Smooth muscle cell of trachea (primary cell): ENCODE measurements at places on chromosomes 4 and X. TPM values are rescaled to one million over a fixed set of nuclear protein-coding genes. Genes with fewer than 3 reads are reported as not detected.

The EIF4E gene
- 118 and 235 TPM in 2 replicates for total RNA-seq

The NDNF gene
- total RNA-seq: 0.50 and 1.6 TPM in 2 replicates

The LRP2BP gene
- 0.44 and 0.50 TPM in 2 replicates for total RNA-seq

The ITIH6 gene
- total RNA-seq: not detected in 2 replicates

The SLIT2 gene
- 10.5 and 14.1 TPM in 2 replicates for total RNA-seq

The PCDH10 gene
- 0.83 and 1.6 TPM in 2 replicates for total RNA-seq

The ZFP42 gene
- total RNA-seq: 0.15 and 0.33 TPM in 2 replicates

The WDFY3 gene
- 72.7 and 99.1 TPM in 2 replicates for total RNA-seq

The PHKA1 gene
- 6.5 and 6.8 TPM in 2 replicates for total RNA-seq

The MAP7D2 gene
- total RNA-seq: under 0.01 TPM in 2 replicates

The SEC31A gene
- 366 and 513 TPM in 2 replicates for total RNA-seq

The PAGE2 gene
- total RNA-seq: not detected in 2 replicates

The AR gene
- total RNA-seq: 11.2 and 16.0 TPM in 2 replicates

The KANTR gene
- 8.3 and 12.7 TPM in 2 replicates for total RNA-seq

The FREM3 gene
- total RNA-seq: not detected in 2 replicates

The NHS gene
- total RNA-seq: 3.9 and 4.6 TPM in 2 replicates

The FGF13 gene
- 19.9 and 30.6 TPM in 2 replicates for total RNA-seq

The CT55 gene
- not detected in 2 replicates for total RNA-seq

The NXF2B gene
- not detected in 2 replicates for total RNA-seq

The SSX3 gene
- not detected in 2 replicates for total RNA-seq

The FGA gene
- total RNA-seq: not detected in 2 replicates

The MAGEA2B gene
- total RNA-seq: not detected in 2 replicates

The PHOX2B gene
- total RNA-seq: not detected in 2 replicates

The DNAAF6 gene
- total RNA-seq: not detected in 2 replicates

The STARD8 gene
- total RNA-seq: 6.3 and 7.3 TPM in 2 replicates

The TMEM156 gene
- total RNA-seq: 0.15 TPM in 1 of 2 replicates, not detected in the other

The FRYL gene
- 39.9 and 61.7 TPM in 2 replicates for total RNA-seq

The FABP2 gene
- not detected in 2 replicates for total RNA-seq

The LDB2 gene
- 105 and 177 TPM in 2 replicates for total RNA-seq

The BCAP31 gene
- total RNA-seq: 115 and 129 TPM in 2 replicates

The GAGE12F gene
- not detected in 2 replicates for total RNA-seq

The COL4A5 gene
- total RNA-seq: 35.1 and 42.5 TPM in 2 replicates

The RPS6KA3 gene
- total RNA-seq: 43.0 and 89.3 TPM in 2 replicates

The SPP1 gene
- 0.29 and 0.83 TPM in 2 replicates for total RNA-seq

The NLGN3 gene
- total RNA-seq: 1.3 and 2.3 TPM in 2 replicates

The SUPT20HL2 gene
- total RNA-seq: not detected in 2 replicates

The SLC9A7 gene
- total RNA-seq: 62.9 and 67.9 TPM in 2 replicates

The KCTD8 gene
- under 0.01 and 0.15 TPM in 2 replicates for total RNA-seq

The DGAT2L6 gene
- not detected in 2 replicates for total RNA-seq

The TRIM2 gene
- 90.9 and 127 TPM in 2 replicates for total RNA-seq

The TMSB15A gene
- 2.0 and 10.2 TPM in 2 replicates for total RNA-seq

The FANCB gene
- total RNA-seq: 4.0 and 6.1 TPM in 2 replicates

The NOP14 gene
- total RNA-seq: 18.0 and 18.6 TPM in 2 replicates

The AREG gene
- total RNA-seq: 0.29 TPM in 1 of 2 replicates, not detected in the other

The SCRG1 gene
- total RNA-seq: under 0.01 and 0.29 TPM in 2 replicates

The AFM gene
- total RNA-seq: not detected in 2 replicates

The IL2 gene
- total RNA-seq: not detected in 2 replicates

The PRR32 gene
- total RNA-seq: not detected in 2 replicates

The SHROOM3 gene
- 19.2 and 27.5 TPM in 2 replicates for total RNA-seq

The FAM13A gene
- 29.8 and 36.4 TPM in 2 replicates for total RNA-seq
